Right lobe of liver (tissue), 6 donors: ENCODE measurements at places on chromosomes 1 and 21.

DNA sequence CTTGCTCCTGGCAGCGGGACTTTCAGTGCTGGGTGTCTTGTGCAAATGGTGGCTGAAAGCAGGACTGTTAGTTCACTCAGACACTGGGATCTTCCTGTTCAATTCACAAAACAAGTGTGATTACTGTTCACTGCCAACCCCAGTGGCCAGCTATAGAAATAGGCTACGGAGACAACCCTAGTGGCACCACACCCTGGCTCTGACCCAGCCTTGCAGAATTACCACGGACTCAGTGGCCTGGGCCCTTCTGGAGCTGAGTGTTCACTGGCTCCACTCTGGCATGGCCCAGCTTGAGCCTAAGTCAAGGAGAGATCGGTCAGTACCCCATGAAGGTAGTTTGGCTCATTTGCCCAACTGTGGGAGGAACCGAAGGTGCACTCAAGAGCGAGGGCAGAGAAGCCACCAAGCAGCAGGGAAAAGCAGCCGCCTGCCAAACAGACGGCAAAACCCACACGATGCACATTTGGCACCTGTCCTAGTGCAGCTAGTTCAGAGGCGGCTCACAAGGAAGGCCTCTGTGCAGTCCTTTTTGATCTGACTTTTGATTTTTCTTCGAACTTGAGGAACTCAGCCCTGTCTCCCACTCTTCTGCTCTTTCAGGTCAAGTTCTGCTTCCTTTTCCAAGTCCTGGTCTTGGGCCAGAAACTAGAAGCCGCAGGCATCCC lies 5.9 kb downstream of the KIAA2013 start:
- DNase-seq, result no peak

DNA sequence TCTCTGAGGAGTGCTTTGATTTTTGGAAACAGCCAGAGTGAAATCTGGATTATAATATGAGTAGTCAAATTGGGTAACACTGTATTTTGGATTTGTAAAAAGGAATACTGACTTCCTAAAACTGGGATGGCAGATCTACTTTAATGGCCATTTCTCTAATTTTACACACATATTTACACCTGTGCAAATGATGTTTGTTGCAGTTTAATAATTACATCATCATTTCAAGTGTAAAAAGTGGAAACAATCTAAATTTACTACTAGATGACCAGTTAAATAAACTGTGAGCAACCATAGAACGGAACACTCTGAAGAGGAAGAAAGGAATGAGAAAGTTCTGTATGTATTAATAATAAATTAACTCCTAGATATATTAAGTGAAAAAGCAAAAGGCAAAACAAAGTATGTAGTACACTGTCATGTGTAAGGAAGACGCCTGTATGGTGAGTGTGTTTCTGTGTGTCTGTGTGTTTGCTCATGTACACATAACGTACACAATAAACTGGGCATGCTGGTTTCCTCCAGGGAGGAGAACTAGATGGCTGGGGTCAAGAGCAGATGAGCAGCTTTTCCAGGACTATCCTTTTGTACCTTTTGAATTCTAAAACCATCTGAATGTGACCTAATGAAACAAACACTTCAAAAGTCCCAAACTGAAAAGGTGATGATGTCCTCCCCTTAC lies 2.9 kb upstream of the RHEX start:
- DNase-seq, result no peak

DNA sequence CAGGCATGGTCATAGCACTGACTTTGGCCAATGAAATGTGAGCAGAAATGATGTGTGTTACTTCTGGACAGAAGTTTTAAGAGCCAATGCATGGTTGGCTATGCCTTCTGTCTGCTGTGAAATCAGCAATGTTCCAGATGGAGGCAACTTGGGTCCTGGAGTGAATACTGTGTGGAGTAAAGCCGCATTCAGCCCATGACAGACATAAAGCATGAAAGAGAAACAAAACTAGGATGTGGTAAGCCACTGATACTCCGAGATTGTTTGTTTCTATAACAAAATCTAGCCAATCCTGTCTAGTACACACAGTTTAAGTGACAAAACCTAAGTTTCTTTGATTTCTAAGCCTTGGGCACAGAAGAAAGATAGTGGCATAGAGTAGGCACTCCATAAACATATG lies 47.1 kb upstream of the ARHGAP29 start:
- no peak for DNase-seq

DNA sequence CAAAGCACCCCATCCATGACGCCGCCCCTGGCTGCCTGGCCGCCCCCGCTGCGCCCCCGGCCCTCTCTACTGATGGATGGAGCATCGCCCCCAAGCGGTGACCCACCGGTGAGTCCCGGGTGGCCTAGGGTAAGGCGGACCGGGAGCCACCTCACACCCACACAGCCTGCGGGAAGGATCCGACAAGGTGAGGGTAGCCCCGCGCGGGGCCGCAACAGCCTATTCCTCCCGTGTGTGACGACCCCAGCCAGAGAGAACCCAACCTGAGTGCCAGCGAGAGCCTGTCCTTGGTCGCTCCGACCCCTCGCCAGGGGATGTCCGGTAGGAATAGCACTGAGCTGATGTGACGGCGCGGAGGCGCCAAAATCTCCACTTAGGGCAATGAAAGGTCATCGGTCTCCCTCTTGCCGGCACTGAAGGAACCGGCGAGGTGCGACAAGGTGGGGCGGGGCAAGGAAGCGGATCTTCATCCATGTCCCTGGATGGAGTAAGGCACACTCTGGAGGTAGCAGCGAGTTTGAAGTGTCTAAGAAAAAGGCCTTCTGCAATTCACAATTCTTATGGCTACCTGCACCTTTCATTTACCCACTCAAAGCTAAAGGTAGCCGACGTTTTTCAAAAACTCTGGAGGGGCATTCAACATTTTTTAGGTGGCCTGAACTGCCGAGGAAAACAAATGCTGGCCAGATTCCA lies 19.7 kb upstream of the CHIA start:
- no peak for DNase-seq

DNA sequence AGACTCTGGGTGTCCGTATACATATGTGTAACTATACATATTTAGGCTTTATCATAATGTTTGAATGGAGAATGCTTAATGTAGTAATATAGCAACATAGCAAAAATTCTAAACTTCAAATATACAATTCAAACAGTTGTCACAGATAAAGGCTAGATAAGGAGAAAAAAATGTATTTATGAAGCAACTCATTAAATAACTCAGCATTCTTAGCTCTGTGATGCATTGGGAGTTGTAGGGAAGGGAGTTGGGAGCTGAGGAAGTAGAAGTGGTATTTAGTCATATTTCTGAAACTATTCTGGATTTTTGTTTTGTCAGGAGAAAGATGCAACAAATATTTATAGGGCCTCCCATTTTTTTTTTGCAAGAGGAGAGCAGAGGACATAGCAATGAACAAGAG lies 197.8 kb downstream of the PBX1 start:
- DNase-seq, result no peak

DNA sequence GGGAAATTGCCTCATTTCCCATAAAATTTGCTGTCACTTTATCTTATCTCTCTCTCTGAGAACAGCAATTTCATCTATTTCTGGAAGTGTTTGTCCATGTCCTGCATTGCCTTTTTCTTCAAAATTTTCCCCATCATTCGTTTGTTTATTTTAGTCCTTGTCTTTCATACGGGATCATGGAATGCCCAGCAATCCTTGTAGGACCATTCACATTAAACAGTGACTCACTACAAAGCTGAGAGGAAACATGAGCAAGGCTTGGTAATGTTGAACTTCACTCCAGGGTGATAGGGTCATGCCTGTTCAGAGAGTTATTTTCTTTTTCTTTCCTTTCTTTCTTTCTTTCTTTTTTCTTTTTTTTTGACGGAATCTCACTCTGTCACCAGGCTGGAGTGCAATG lies 32.2 kb upstream of the HNRNPU start:
- no peak for DNase-seq

- DNase-seq, result no peak
Observed at GRCh38 chr1:74481607-74482006, 30.8 kb downstream of the LRRC53 start.
